Large intestine (tissue), 12 donors: ENCODE measurements at places on chromosomes 13 and 19.

DNA sequence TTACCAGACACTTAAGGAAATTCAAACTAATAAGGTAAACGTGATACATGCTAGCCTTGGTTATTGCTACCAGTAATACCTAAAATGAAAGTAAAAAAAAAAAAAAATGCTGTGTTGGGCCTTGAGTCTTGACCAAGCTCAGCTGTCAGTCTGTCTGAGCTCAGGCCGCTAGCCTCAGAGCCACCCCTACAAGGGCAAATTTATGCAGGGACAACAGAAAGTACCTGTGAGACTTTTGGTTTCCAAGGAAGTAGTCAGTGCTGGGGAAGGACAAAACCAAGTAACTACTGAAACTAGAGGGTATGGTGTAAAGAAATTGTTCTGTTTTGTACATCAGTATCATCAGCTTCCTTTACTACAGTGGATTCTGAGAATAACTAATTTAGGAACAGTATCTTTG lies 134.3 kb upstream of the SLITRK5 start:
- no peak for DNase-seq

- DNase-seq = peak; percentile 82
Measured at GRCh38 chr19:55452749-55453346, 8.6 kb downstream of the ISOC2 start.

DNA sequence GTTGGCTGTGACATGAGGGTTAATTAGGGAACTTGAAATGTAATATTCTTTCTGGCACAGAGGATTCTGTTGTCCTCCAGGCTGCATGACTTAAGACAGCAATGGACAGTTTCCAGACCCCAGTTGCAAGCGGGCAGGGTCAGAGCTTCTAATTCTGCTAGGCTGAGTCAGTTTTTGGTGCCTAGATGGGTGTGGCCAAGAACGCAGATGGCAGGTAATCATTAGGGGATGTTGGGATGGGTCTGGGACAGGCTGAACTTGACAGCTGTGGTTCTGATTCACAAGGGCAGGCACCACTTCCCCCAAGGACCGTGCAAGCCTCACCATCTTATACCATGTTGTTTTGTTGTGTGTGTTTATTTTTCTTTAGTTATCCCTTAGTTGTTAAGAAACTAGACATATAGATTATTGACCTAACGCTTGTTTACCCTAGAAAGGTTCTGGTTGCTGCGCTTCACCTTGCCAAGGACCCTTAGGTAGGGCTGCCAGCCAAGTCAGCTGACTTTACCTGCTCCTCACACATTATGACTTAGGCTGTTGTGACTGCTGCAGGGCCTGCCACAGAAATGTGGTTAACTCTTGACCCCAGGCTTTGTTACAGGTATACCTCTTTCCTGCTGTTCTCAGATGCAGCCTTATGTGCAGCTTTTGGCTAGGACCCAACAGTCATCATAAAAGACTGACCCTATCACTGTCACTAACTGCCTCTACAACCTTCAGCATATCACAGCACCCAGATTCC lies 117.7 kb upstream of the KLF12 start:
- DNase-seq = no peak

GRCh38 chr13:32086366-32086765 lies 54.8 kb downstream of the FRY start:
- no peak for DNase-seq

- no peak for DNase-seq
Measured at GRCh38 chr19:22257381-22257780, 28.9 kb upstream of the ZNF729 start.

DNA sequence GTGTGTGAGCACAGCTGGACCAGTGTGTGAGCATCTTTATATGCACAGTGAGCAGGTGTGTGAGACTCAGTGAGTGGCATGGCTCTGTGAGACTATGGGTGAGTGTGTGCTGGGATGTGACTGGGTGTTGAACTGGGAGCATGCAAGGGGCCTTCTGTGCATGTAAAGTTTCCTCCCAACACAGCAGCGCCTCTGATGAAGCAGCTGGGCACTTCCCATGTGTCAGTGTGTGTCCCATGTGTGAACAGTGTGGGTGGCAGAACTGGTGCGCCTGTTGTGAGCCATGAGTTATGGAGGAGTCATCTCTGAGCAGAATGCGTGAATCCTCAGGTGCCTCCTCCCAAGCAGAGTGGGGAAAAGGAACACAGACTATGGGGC lies 24.1 kb downstream of the LGALS16 start:
- DNase-seq = no peak

DNA sequence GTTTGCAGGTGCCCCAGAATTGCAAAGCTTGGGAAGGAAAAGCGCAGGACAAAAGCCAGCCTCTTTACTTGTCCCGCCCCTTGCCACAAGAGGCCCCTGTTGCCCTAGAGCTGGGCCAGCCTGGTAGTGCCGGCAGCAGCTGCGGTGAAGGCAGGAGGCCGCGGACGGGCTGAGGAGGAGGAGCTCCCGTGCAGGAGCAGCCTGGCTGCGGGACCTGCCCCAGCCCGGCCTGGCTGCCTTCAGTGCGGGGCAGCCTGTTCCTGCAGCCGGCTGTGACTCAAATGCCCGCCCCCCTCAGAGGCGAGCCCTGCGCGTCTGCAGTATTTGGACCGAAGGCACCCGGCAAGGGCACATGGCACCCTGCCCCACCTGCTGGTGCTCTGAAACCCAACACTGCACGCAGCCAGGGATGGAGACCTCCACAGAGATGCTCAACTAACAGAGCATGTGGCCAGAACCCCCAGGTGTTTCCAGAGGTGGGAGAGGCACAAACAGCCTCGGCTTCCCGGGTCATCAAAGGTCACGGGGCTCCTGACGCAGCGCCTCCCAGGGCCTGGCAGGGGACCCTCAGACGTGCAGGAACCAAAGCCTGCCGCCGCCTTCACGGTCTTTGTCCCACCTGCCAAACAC lies 29.7 kb downstream of the NAXD start:
- DNase-seq = peak; percentile 60

DNA sequence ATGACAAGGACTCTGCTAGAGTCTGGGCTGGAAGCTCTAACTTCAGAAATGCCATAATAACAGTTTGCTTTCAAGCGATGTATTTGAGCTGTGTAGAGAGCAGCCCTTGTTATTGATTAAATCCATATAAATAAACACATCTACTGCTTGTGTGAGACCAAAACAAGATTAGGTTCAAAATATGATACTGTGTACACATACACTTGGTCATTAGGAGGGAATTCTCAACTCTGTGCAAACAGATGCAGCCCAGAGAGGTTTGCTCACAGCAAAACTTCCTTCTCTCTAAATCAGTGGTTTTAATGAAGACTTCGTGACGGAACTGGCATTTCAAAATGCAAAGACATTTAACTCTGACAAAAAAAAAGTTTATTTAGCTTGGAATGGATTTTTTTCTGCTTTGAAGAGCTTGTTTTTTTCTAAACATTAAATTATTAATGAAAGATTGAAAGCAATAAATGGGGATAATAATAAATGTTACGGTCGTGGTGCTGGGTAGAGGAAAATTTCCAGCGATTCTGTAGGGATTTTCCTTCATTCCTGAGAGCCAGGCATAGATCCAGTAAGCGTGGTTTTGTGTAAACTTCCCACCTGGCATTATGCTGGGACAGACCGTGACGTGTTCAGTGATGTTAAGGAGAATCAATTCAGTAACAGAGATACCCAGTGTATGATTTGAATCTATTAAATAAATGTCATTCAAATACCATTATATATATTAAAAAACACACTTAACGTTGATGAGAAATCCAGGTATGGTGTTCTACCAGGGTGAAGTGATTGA lies 213.7 kb downstream of the TEX29 start:
- no peak for DNase-seq

DNA sequence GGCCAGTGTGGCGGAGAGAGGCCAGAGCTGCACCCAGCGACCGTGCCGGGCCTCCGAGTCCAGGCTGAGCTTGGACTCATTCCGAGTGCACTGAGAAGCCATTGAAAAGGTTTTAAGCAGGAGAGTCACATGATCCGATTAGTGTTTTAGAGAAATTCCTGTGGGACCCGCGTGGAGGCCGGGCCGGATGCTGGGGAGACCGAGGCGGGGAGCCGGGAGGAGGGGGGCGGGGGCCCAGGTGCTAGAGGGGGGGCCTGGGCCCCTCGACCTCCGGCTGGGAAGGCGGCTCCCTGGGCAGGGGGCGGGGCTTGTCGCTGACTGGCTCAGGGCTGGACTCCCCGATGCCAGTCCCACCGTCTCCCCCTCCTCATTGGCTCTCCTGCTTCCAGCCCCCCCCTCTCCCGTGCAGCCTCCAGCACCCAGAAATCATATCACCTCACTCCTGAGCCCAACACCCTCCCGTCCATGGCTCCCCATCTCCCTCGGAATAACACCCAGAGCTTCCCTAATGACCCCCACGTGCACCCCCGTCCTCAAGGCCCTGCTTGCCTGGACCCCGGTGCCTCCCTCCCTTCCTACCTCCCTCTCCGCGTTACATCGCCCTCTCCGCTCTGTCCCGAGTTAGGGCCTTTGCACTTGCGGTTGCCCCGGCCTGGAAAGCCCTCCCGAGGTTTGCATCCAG lies 5.2 kb upstream of the ZNF579 start:
- DNase-seq = peak; percentile 78

DNA sequence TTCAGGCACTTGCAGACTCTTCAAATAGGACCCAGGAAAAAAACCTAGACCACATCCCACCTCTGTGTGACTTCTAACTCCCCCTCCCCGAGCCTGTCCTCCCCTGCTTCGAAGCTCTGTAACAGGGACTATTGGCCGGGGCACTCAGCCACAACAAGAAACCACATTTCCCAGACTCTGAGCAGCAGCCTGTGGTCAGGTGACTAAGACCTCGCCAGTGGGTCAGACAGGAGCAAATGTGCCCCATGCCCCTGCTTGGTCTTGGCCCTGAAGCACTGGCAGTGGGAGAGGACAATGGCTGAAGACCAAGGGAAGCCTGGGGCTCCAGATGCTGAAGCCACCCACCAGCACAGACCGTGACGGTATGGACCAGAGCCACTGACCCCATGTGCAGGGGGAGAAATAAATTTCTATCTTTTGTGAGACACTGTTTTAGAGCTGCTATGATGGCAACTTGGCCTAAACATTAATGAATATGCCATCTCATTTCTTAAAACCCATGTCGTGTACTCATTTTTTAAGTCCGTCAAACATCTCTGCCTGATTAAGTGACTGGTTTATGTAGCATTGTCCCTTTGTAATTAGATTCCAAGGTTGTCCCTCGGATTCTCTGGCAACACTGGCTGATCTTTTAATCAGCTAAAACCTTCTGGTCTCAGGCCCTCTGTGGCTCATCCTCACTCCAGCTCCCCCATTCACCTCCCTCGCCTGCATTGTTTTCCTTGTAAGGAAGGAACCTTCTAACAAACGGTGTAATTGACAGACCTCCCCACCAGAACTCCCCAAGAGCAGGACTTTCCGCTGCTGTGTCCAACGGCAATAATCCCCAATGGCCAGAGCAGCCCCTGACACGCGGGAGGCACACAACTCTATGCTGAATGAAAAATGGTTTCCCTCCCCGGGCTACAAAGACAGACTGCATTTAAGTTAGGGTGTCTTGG lies 98.4 kb downstream of the STK24 start:
- no peak for DNase-seq

DNA sequence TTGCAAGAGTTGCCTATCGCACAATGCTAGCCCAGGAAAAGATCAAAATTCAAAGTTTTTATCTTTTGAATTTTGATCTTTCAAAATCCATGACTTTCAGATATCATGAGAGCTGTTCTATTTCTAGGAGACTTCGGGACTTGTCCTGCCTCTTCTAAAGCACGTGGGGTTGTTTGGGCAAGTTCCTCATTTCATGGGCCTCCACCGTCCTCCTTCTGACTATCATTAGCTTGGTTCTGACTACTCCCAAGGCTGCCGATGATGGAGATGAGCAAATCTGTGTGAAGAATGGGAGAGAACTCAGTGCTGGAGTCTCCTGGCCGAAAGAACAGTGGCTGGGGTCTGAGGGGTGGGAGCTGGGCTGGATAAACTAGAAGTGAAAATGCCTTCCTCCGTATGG lies 86.5 kb downstream of the COL4A1 start:
- DNase-seq = no peak

DNA sequence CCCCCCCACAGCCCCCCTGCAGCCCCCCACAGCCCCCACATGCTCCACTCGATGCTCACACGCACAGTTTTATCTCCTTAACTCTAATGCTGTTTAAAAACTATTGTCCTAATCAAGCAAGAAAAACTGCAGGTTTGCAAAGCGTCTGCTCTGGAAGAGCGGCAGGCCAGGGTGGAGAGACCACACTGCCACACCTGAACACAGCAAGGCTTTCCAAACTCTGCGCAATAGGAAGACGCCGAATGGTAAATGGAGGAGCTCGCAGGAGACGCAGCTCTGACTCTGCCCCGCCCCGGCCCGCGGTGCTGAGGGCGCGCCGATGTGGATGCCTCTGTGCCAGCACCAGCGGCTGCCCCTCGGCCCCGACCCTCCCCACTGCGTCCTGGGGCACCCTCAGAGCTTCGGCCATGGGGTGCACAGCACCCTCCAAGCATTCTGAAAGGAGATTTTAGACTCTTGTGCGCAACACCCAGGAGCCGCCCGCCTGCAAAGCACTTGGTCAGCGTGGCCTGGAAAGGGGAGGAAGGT lies 32.4 kb downstream of the RASA3 start:
- DNase-seq = no peak

DNA sequence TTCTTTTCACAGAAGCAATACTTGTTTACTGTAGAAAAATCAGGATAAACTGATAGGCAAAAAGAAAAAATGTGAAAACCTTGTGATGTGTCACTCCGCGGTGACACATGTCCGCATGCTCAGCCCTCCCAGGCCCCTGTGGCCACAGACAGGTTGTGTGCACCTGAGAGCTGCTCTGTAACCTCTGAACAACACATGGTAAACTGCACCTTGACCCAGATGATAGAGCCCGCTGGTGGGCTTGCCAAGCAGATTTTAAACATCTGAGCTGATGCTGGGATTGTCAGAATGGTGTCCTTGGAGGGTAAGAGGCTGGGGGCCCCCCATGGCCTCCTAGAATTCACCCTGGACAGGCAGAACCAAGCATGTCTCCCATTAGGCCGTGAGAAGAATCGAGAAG lies 33.8 kb downstream of the DHRS12 start:
- no peak for DNase-seq

- no peak for DNase-seq
Measured at GRCh38 chr13:83677985-83678384, 204.3 kb downstream of the SLITRK1 start.

- DNase-seq = no peak
Measured at GRCh38 chr19:54461210-54461609, 2.4 kb downstream of the LENG9 start.

GRCh38 chr13:49711218-49711863 lies 20.1 kb upstream of the EBPL start:
- DNase-seq = peak; percentile 54

- peak; percentile 75 for DNase-seq
Measured at GRCh38 chr13:100588331-100589177, at the start of gene GGACT. Gene GGACT (minus strand): TSS chr13:100588789. CDS start chr13:100532591, 56,198 bp downstream.
